Stimulated activated CD4-positive, alpha-beta T cell treated with anti-CD3 and anti-CD28 coated beads, Interleukin-12 subunit alpha, Interleukin-12 subunit beta, amount 100 ng/mL, for 48 hours (primary cell): ENCODE measurements at places on chromosomes 3 and 15.

DNA sequence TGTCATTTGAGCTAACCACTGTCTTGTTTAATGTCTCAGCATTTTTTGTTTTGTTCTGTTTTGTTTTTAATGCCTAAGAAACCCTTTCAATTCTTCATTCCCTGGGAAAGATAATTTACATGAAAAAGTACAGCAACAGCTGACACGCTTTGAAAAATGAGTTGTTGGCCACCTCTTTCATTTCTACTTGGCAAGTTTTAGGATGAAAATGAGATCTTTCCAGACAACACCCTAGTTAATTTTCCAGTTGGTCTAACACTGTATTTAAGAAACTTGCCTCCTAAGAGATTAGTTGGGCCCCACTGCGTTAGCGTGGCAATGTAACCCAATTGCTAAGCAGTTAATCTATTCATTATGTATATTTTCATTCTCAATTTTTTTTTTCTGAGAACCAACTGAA lies 194.0 kb upstream of the LRRN1 start:
- no peak for DNase-seq

DNA sequence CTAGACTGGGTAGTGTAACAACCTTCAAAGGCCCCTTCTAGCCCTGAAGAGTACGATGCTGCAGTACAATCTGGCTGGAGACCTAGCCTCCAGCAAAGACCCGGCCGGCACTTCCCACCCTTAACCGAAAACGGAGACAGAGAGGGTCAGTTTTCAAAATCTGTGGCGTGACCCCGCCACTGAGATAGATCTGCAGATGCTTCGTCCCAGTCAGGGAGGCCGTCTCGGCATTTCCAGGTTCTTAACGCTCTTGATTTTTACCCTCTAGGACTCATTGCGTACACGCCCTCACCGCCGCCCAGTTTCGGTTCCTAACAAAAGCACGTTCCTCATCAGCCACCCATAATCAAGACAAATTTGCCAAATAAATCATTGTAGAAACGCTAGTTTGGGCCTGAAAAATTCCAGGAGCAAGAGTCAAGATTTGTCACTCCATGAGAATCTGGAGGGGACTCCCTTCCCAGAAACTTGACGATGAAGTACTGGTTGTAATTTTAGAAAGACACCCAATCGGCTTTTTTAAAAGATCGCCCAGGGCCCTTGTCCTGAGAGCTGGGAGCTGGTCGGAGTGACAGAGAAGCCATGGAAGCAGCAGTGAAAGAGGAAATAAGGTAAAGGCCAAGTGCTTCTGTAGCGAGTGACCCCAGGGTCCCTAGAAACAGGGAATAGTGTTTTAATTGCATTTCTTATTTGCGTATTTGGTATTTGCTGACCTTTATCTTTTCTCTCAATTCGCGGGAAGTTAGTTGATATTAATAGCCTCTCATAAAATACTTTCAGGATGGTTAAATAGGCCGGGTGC lies 868 bp upstream of the TMEM87A start:
- peak; percentile 61 for DNase-seq

- peak; percentile 47 for DNase-seq
Measured at GRCh38 chr15:40047415-40048210, 8.6 kb upstream of the SRP14 start.

DNA sequence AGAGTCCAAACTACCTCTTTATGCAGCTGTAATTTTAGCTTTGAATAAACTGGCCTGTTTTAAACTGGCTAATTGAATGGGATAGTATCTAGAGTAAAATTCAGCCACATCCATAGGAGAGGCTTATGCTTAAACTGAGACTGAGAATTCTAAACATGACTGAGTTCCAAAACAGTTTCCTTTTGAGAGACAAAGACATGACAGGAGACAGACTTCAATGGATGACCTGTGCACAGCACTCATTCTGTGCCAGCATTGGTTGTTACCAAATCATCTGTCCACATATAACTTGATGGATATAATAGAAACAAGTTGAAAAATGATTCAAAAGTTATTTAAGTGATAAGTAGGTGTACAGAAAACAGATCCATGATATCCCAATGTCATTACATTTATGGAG lies 20.9 kb downstream of the IL12A start:
- no peak for DNase-seq

DNA sequence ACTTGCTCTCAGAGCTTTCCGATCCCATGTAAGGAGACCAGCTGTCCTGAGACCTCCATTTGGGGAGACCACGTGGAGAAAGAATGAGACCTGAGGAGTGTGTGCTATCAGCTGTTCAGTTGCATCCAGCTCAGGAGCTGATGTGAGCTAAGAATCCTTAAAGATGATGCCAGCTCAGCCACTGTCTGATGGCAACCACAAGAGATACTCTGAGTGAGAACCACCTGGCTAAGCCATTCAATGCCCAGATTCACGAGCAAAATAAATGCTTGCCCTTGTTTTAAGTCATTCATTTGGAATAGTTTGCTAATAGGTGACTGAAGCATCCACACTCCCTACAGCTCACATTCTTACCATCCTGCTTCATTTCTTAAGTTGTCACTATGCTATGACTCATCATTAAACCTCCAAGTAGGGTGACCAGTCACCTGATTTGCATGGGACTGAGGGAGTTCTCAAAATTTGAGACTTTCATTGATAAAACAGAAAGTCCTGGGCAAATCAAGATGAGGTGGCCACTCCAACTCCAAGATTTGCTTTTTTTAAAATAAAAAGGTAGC lies 56.4 kb downstream of the SPTSSB start:
- no peak for DNase-seq

DNA sequence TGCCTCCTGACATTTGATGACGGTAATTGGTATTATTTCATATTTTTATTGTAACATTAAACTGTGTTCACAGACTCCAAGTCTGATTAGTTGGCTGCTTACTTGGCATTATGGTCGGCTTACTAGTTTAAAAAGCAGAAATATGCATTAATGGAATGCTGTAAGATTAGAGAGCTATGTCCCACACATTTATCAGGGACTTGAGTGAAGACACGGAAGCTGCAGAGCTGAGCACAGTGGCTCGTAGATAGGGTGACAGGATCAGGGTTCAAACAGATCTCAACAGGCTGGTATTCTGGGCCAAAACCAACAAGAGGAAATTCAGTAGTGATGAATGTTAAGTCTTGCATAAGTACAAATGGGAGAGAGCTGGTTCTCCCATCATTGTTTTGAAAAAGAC lies 113.8 kb downstream of the ADAMTSL3 start:
- DNase-seq: no peak

GRCh38 chr3:58206406-58207011 lies 4.3 kb downstream of the DNASE1L3 start:
- DNase-seq: peak; percentile 7

GRCh38 chr15:28955160-28955992 lies 69.6 kb downstream of the APBA2 start:
- no peak for DNase-seq

GRCh38 chr3:115657168-115657567 lies 33.9 kb downstream of the GAP43 start:
- no peak for DNase-seq

GRCh38 chr3:167837466-167837865 lies 101.9 kb downstream of the SERPINI1 start:
- no peak for DNase-seq

GRCh38 chr15:33405096-33405495 lies 94.3 kb downstream of the RYR3 start:
- no peak for DNase-seq

GRCh38 chr3:49638445-49638844 lies 35.7 kb upstream of the APEH start:
- no peak for DNase-seq

GRCh38 chr3:128376516-128376915 lies 90.2 kb downstream of the DNAJB8 start:
- no peak for DNase-seq

DNA sequence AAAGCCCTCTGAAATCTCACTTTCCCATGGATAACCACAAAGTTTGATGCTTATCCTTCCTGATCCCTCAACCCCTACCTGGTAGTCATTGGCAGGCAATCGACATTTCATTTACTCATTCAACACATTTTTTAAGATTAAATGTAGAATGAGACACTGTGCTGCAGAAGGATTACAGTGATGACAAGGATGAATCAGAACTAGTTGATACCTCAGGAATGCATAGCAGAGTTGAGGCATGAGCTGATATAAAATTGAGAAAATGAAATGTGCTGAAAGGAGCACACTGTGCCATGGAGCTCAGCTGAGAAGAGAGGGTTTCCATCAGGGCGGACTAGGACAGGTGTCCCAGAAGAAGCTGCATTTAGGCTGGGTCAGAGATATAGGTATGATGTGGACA lies 48.9 kb upstream of the ACTL6A start:
- DNase-seq: no peak

- no peak for DNase-seq
Measured at GRCh38 chr3:94294806-94295205, 231.9 kb downstream of the NSUN3 start.

GRCh38 chr15:79117442-79118204 lies 27.0 kb upstream of the RASGRF1 start:
- DNase-seq: no peak

DNA sequence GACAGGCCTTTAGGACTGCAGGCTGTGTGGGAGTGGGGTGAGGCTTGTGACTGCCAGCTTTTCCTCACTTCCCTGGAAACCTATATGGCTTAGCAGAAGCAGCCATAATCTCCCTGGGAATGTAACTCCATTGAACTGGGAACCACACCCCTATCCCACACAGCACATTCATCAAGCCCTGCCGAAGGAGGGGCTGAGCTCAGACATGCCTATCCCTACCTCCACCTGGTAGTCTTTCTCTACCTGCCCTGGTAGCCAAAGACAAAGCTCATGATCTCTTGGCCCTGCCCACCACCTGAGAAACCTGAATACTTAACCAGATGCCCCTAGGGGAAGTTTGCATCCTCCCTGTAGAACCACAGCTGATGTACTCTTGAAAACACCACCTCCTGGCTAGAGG lies 219.8 kb downstream of the UNC13C start:
- DNase-seq: no peak

GRCh38 chr3:118641608-118642007 lies 393.0 kb downstream of the IGSF11 start:
- DNase-seq: no peak

DNA sequence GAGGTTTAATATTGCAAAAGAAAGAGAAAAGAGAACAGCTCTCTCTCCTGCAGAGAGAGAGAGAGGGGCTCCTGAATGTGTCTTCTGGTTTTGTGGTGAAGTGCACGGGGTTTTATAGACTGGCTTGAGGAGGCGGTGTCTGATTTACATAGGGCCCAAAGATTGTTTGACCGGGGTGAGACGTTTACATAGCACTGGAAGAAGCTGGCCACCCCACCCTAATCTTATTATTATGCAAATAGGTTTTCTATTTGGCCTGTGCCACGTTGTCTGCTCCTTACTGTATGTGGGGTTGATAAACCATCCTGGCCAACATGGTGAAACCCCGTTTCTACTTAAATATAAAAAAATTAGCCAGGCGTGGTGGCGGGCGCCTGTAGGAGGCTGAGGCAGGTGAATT lies 268.6 kb downstream of the SV2B start:
- no peak for DNase-seq

DNA sequence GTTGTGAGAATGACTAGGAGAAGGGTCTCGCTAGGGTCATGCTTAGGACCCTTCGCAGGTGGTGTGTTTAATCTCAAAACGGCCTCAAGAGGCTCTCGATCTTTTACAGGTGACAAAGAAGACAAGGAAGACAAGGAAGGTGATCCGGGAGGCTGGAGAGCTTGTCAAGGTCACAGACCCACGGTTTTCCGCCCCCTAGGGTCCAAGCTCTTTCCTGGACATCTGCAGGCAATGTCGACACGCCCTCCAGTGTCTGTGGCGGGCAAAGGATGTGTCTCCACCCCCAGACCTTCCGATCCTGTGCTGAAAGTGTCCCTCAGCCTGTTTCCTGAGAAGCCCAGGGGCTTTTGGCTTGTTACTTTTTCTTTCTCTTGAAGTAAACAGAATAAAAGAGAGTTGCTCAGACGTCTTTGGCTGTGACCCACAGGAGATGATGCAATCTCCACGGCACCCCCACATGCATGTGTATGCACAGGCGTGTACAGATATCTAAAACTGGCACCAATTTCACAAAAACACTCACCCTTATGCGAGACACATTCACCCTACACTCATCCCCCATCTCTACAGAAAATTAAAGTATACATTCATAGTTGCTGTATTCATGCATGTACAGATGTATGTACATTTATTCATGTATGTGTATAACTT lies 108.8 kb downstream of the KLF13 start:
- DNase-seq: peak; percentile 79

GRCh38 chr3:87367736-87368135 lies 91.4 kb upstream of the POU1F1 start:
- DNase-seq: no peak

DNA sequence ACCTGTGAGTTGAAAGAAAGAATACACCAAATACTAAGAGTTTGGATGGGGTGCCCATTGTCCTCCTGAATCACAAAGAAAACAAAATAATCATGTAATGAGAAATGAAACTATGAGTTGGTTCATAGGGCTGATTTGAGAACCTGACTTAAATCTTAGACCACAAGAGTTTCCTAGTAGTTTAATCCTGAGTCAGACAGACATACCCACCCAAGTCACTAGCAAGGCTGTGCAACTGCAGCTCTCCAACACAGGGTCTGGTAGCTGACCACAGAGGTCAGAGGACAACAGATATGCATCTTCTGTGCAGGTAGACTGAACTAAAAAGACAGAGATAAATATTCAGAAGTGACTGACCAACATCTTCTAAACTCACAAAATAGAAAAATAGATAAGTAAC lies 296.3 kb upstream of the TMCO5A start:
- DNase-seq: no peak

- DNase-seq: peak; percentile 54
Measured at GRCh38 chr3:188060840-188061544, 93.0 kb upstream of the LPP start.

- no peak for DNase-seq
Measured at GRCh38 chr3:138070006-138070405, 45.4 kb downstream of the DZIP1L start.

DNA sequence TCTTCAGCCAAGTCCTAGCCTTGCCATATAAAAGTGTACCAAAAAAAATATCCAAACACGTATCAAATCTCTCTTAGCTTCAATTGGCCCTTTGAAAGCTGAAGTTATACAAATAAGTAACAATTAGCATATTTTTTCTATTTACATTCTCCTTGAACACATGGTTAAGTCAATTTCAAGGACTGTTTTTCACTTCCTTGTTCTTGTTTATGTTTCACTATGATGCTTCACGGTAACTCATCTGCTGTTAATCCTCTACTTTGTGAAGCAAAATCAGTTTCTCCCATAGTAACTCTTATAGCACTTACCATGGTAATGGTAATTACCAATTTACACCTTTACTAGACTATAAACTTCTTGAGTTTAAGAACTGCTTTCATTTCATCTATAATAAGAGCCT lies 10.6 kb upstream of the SPRED1 start:
- DNase-seq: no peak
